ENCODE measurements at places on chromosomes 7 and 10.

GRCh38 chr10:102407425-102408130 lies 11.0 kb downstream of the PSD start:
- no peak for DNase-seq

- no peak for DNase-seq
These were observed 195.4 kb downstream of the MGMT start for GRCh38 chr10:129662426-129662825.

DNA sequence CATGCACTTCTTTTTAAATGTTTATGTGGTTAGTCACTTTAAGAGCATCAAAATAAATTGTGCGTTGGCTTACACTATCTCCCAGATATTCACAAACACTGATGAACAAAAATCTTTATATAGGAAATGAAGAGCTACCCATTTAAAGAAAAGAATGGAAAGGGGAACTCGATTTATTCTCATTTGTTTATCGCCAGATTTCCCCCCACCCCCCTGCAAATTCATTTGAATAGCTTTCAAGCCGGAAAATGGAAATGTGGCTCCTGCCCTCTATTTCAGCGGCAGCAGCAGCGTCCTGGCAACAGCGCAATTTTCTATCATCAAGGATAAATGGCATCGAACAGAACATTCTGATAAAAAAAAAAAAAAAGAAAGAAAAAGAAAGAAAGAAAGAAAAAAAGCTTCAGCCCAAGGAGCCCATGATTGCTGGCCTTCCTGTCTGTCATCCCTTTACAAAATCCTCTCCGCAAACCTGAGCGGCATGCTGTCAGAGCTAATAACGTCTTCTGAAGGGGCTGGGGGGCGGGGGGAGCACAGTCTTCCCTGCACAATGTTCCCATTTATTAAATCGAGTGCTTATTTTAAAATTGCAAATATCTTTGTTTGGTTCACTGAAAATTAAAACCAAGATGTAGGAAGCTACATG lies 13.7 kb upstream of the DLX6 start:
- no peak for DNase-seq

GRCh38 chr7:1641661-1642260 lies 28.3 kb upstream of the ELFN1 start:
- no peak for DNase-seq

GRCh38 chr7:1928645-1929348 lies 258.7 kb downstream of the ELFN1 start:
- no peak for DNase-seq

GRCh38 chr7:94433224-94433623 lies 38.5 kb downstream of the COL1A2 start:
- peak; percentile 23 for DNase-seq

DNA sequence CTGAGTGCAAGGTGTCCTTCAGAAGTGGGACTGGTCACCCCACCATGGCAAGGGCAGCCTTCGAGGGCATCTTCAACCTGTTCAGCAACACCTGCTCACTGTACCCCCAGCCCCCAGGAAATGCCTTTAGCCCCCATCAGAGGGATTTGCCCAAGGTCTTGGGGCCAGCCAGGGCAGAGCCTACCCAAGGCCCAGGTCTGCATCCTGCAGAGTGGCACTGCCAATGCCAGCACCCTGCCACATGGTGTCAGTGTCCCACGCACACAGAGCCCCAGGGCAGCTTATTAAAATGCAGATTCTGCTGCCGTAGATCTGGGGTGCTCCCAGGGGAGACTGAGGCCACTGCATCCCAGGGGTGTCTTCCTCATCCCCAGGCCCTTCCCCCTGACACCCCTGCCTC lies 106.2 kb upstream of the KCTD7 start:
- peak; percentile 10 for DNase-seq

- DNase-seq, result peak; percentile 4
These were observed 17.8 kb downstream of the SCD start for GRCh38 chr10:100364735-100365391.

GRCh38 chr7:43199371-43200160 lies 87.1 kb downstream of the HECW1 start:
- peak; percentile 32 for DNase-seq

- peak; percentile 27 for DNase-seq
These were observed 130.3 kb downstream of the BICC1 start for GRCh38 chr10:58642916-58643428.

GRCh38 chr7:30231271-30231670 lies 53.1 kb upstream of the ZNRF2 start:
- no peak for DNase-seq

DNA sequence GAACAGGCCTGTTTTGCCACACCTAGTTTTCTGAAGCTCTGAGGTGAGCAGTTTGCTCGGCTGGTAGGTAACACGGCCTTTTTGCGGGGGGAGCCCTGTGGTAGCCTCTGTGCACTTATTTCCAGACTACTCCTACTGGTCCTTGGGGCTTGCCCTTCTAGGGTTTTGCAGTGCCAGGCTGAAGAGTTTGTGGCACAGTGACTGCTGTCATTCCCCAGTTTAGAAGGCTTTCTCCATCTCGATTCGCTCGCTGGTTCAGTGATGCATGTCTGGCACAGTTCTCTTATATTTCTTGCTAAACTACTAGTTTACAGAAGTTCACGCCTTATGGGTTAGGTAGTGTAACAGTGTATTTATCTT lies 711 bp downstream of the KIF20B start:
- peak; percentile 9 for DNase-seq

- no peak for DNase-seq
These were observed 24.3 kb upstream of the NKX6-2 start for GRCh38 chr10:132810141-132810806.

- DNase-seq, result no peak
These were observed 24.3 kb upstream of the DNAJB12 start for GRCh38 chr10:72379062-72379461.

- no peak for DNase-seq
These were observed 57.6 kb upstream of the FAM171A1 start for GRCh38 chr10:15428681-15429080.

DNA sequence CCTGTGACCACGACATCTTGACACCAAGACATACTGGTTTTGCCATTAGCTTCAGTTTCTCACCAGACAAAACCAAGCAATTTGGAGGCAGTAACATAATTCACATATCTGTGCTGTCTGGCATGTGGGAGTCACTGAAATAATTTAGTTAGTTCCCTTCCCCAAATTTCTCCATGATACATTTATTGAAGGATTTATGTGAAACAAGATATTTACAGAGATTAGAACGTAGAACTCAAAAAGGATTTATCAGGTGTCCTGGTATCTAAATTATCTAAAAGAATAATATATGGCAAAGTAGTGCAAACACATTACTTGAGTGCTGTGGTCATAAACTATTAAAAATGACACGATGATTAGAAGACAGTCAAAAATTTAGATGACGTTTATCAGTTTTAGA lies 98.7 kb downstream of the ETV1 start:
- no peak for DNase-seq

- peak; percentile 67 for DNase-seq
These were observed 50.5 kb downstream of the MALSU1 start for GRCh38 chr7:23349484-23350157.

DNA sequence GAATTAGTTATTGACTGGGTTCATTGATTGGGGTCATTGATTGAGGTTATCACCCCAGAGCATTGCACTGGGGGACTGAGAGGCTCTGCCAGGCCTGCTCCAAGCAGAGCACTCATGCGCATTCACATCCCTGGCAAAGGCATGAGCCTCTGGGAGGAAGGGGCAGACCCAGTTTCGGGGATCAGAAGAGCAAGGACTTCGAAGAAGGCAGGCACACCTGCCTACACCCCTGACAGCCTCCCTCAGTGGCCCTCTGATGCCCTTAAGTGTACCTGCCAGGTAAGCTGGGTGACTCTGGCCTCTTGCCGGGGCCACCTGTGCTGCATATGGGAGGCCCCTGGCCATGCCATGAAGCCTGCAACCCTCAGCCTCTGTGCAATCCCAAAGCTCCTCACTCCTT lies 181.1 kb downstream of the PTPN20 start:
- DNase-seq, result no peak

DNA sequence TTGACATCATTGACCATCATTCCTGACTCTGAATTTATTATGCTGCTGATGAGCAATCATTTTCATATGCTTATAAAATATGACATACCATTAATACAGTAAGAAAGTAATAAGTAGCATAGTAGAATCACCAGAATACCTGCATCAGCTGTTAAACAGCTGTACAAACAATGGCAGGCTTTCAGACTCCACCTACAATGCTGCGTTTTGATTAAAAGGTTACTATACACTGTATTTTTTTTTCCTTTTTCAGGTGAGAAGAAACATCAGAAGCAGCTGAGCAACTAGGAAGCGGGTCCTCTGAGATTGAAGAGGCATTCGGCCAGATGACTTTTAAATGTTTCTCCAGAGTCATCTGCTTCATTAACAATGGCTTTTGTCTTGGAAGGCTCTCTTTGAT lies 7.1 kb downstream of the ASNS start:
- DNase-seq, result no peak

- no peak for DNase-seq
These were observed 32.1 kb downstream of the PRKG1 start for GRCh38 chr10:51106311-51106945.

Measured in adipocyte (in vitro differentiated cells).